ENCODE measurements at places on chromosomes 6 and 20. TPM values are rescaled to one million over a fixed set of nuclear protein-coding genes. Genes with fewer than 3 reads are reported as not detected.

DNA sequence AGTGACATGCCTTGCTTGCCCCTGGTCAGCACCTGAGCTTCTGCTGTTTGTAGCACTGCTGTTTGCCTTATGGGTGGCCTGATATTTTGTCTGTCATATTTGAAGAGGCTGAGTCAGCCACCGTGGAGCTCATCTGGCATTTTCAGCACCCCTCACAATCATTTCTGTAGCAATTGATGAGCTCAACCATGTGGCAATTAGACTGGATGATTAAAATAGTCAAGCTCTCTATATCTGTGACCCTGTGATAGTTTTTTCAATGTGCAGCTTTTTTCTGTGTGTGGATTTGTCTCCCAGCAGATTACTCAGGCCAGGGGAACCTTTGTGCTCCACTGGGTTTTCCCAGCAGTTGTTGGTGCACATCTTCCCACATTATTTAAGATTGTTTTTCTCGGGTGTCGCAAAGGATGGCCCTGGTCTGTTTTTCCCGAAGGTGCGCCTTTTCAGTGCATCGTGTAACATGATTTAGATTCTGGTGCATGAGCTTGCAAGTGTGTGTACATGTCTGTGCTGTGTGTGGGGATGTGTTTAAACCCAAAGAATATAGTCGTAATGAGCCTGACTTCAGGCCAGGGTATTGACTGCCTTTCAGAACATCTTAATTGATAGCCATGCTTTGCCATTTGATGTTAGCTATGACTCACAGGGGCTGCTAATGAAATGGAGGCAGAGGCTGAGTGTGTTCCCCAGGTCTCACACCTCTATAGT lies 31.6 kb upstream of the GLP1R start:
- DNase-seq: no peak

Gene CD93
- not detected for polyA plus RNA-seq

Gene BMP5
- not detected for polyA plus RNA-seq

- DNase-seq: no peak
Observed at GRCh38 chr20:24842274-24842917, 106.7 kb upstream of the CST7 start.

GRCh38 chr6:53239526-53239925 lies 90.9 kb upstream of the GCM1 start:
- DNase-seq: no peak

GRCh38 chr6:1251198-1252155 lies 60.4 kb upstream of the FOXQ1 start:
- no peak for DNase-seq

Gene FAXC
- not detected for polyA plus RNA-seq

DNA sequence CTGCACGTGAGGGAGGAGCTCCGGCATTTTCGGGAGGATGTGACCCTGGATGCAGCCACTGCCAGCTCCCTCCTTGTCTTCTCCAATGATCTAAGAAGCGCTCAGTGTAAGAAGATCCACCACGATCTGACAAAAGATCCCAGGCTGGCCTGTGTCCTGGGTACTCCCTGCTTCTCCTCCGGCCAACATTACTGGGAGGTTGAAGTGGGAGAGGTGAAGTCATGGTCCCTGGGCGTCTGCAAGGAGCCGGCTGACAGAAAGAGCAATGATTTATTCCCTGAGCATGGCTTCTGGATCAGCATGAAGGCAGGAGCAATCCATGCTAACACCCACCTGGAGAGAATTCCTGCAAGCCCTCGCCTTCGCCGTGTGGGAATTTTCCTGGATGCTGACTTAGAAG lies 2.8 kb downstream of the RFPL4B start:
- no peak for DNase-seq

Gene ZNF311
- not detected for polyA plus RNA-seq

Gene KCNK15
- not detected for polyA plus RNA-seq

Gene NAPB
- 7.2 TPM for polyA plus RNA-seq

Gene SIRPD
- polyA plus RNA-seq: not detected
